Iris pigment epithelial cell (primary cell): ENCODE measurements at places on chromosomes 7 and 10.

DNA sequence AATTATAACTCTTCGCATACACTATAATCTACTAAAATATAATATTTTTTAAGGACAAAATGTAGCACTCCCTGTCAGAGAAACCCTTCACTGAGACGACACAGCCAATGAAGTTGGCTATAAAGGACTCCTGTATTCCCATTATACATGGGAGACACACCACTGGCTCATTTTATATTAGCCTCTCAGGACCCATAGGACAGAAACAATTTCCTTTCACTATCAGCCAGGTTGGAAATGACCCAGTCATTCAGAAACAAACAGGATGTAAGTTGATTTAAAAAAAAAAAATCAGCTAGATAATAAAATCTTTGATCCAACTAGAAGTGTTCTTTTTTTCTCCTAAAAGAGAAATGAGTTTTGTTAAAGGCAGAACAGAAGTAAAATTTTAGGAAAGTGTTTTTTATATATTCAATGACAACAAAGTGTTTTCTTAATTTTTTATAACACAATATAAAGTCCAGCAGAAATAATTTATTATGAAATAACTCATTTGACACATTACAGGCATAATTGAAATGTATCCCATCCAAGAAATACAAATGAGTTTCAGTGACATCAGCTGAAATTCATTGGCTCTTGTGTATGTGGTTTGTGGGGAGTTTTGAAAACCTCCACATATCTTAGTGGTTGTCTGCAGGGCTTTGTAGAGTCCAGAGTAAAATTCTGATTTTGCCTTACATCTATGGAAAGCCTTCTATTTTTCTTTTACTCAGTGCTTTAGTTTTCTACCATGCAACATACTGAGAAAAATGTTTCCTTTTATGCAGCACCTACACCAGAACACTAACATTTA lies 64.1 kb downstream of the CTTNBP2 start:
- peak; percentile 43 for DNase-seq

GRCh38 chr7:127812540-127812939 lies 160.5 kb downstream of the SND1 start:
- DNase-seq: no peak

DNA sequence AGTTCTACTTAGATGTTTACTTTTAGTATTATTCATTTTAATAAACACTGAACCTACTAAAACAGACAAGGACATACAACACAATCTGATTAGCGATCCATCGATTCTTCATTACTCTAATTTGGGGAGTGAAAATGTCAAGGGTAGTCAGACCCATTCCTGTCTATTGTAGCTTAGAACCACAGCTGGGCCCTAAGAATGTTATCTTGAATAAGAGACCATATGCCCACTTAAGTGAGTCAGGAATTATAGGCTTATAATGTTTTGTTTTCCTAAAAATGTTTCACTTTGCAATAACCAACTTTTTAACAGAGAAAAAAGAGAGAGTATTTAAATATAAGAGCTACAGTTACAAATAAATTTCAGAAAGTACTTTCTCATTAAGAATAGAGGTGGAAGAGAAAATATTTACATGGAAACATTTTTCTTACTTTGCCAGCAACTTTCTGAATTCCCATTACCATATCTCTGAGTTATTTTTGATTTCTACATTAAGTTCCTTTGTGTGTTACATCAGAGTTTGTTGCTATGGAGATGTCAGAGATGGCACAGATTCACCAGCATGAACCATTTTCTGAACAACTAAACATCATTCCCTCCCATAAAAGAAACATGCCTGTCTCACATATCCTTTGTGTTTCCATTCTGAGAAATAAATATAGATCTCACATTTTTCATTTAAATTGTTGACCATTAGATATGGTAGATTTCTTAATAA lies 75.4 kb upstream of the SLC13A1 start:
- peak; percentile 94 for DNase-seq

DNA sequence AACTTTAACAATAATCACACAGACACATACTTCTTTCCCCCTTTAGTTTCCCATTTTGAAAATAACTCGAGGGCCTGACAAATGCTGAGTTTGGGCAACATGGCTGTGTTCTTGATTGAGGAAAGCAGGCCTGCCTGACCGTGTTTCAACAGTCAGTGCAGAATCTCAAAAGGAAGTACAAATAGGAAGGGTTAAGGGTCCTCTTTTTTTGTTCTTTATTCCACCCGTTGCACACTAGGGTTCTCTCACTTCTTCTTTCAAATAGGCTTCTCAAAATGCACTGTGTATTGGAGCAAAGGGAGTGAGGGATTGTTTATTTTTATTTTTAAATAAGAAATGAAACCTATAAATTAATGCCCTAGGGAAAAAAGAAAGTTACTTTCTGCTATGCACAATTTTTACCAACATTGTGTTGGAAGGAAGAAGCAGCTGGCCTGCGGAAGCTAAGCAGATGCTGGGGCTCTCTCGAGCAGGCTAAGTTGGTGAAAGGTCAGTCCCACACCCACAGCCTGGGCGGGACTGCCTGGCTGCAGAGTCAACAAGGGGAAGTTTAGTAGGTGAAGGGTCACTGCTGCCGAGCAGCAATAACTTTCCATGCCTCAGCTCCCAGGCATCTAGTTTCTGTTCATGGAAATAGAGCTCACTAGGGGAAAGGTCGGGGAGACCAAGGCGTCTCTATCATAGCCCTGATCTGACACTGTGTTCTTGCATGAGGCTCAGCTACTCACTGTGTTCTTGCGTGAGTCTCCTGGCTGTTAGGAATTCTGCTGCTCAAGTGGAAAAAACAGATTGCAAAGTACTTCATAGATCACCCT lies 12.2 kb upstream of the PDK4 start:
- peak; percentile 99 for DNase-seq

DNA sequence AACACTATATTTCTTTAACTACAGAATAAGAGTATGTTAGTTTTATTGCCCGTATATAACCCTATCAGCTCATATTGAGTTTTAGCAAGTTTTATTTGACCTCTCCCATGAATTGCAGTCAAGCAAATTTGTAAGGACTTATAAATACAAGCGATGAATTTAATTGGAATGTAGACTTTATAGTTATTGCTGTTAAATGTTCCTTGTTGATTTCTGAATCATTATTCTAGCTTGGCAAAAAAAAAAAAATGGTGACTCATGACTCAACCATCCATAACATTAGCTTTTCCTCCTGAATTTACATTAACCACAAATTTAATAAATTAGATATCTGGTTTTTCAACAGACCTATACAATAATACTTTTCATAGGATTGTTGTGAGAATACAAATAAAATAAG lies 334.0 kb upstream of the LRRTM3 start:
- DNase-seq: peak; percentile 55

GRCh38 chr10:119309423-119309770 lies 102.0 kb downstream of the GRK5 start:
- no peak for DNase-seq

DNA sequence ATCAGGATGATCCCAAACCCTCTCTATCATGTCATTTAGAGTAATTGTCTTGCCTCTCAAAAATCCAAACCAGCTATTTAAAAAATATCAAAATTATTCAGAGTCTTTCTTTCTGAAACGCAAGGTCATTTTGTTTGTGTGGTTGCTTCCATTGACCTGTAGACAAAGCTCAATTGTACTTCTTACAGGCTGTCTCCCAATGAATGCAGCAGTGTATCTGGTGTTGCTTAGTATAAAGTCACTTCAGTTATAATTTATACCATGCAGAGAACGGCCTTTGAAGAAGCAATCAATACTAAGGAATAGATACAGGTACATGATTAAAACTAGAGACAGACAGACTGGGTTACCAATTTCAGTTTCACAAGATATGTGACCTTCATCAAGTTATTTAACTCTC lies 80.9 kb downstream of the DOCK4 start:
- no peak for DNase-seq

DNA sequence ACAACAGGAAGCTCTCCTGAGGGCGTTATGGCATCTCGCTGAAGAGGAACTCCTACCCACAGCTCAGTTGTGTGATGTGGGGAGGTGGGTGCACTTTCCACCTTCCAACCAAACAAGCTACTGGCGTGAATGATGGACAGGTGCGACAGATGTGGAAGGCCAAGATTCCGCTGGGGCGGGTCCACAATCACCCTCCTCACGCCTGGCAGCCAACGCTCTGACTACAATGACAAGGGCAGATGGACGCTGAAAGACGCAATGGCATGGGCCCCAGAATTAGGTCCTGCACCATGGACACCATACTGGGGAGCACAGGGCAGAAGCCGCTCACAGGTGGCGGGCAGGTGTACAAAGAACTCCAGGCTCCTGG lies 282.5 kb downstream of the PRPF18 start:
- DNase-seq: no peak

DNA sequence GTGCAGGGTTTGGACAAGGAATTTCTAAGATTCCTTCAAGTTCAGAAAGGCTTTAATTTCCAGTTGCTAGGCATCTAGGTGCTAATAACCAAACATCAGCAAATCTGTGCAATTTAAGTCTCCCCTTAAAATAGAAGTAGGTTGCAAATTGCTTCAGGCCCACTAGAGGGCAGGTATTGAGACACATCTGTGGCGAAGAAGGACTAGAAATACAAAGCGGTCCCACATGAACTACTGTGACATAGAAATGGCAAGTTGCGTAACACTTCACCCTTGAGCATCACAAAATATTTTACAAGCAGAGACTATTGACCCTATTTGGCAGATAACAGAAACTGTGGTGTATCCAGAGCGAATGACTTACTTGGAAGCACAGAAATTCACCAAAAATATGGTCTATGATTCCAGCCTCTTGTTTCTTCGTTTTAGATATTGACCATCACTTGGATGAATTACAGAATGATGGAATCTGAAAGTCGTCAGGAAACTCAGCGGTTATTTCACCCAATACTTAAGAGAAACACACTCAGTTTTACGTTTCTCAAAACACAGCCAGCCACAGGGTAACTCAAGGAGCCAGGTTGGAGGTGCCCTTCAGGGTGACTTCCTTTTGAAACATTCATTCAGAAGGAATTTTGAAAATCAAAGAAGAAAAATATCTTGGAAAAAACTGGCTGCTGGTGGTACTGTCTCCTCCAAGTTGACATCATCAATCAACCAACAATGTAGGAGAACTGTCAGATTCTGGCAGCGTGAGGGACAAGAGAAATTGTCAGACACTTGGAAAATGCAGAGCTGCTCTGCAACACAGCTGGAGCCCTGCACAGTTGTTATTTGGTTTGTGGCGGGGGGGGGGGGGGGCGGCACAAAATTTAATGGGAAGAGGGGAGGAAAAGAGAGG lies 256.3 kb upstream of the MINDY3 start:
- DNase-seq: peak; percentile 37

DNA sequence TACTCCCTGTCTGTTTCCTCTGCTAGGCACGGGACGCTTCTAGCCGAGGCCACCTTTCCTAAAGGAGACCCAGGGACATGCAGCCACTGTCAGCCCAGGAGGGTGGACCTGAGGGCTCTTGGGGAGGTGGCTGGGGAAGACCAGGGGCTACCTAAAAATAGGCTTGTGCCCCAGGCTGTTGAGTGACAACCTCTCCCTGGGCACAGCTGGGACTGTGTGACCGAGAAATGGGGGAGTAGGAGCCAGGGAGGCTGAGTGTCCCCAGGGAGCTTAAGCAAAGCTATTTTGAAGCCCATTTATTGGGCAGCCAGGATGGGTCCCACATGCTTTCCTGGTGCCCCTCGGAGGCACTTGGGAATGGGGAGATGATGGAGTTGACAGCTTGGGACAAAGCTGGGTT lies 63.8 kb downstream of the CALML3 start:
- DNase-seq: no peak

- no peak for DNase-seq
Observed at GRCh38 chr10:30855131-30855530, 176.5 kb downstream of the ZNF438 start.

GRCh38 chr7:53485354-53485753 lies 449.9 kb downstream of the POM121L12 start:
- DNase-seq: no peak

DNA sequence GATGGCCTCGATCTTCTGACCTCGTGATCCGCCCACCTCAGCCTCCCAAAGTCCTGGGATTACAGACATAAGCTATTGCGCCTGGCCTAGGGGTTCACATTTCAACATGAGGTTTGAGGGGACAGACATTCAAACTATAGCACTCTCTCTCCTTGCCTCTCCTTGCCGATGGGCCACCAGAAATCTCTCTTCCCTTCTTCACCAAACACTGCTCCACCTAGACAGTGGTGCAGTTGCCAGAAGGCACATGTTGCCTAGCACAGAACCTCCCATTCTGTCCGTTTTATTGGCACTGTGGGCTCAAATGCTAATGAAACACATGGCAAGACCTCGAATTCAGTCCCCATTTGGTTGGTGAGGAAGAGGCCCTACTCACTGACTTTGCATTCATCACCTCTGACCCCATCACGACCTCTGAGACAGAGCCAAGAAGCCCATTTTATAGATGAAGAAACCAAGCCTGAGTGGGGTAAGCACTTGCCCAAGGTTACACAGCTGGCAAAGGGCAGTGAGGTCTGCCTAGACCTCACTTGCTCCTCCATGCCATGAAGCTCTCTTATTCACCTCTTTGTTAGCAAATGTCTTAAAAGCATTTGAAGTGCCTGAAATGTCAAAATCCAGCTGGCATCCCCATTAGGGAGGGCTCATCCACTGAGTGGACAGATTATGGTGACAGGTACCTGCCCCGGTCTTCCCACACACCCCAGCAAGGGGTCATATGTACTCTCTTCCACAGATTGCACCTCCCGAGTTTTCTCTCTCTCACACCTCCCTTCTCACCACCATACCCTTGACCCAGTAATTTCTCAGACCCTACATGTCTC lies 34.0 kb downstream of the GPRIN2 start:
- no peak for DNase-seq

DNA sequence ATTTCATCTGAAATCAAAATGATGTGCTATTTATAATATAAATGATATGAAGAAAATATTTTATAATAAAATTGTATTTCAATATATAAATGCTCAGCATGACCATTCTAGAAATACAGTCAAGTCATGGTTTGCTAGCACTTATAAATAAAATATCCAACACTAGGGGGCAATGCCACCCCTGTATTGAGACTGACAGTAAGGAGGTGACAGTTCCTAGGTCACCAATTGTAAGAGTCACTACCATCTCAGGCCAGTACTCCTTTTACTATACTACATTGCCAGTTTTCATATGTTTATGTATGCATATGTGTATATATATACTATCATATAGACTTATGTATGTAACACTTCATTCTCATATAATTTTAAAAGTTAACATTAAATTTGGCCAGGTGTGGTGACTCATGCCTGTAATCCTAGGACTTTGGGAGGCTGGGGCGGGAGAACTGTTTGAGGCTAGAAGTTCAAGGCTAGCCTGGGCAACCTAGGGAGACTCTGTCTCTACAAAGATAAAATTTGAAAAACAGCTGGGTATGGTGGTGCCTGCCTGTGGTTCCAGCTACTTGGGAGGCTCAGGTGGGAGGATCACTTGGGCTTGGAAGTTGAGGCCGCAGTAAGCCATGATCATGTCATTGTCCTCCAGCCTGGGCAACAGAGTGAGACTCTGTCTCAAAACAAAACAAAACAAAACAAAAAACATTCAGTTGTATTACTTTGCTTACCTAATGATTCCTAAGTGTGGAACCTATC lies 2.4 kb upstream of the CNOT4 start:
- peak; percentile 73 for DNase-seq

- DNase-seq: peak; percentile 7
Observed at GRCh38 chr7:118352867-118353453, 128.5 kb downstream of the ANKRD7 start.

GRCh38 chr10:129547608-129548007 lies 80.6 kb downstream of the MGMT start:
- DNase-seq: peak; percentile 2

GRCh38 chr7:108285003-108285368 lies 154.8 kb upstream of the LAMB4 start:
- no peak for DNase-seq
